NCI-H187 treated with DMSO at 0.1 percent for 48 hours (cell line): ENCODE measurements at places on chromosomes 12 and 14.
A peak's percentile ranks its signal among the peaks of the same experiment; 100 is the strongest.

- DNase-seq: no peak
These were observed 7.2 kb downstream of the TPCN1 start for GRCh38 chr12:113228394-113229028.

GRCh38 chr14:34781242-34781641, 66.8 kb upstream of the CFL2 start:
- no peak for DNase-seq

DNA sequence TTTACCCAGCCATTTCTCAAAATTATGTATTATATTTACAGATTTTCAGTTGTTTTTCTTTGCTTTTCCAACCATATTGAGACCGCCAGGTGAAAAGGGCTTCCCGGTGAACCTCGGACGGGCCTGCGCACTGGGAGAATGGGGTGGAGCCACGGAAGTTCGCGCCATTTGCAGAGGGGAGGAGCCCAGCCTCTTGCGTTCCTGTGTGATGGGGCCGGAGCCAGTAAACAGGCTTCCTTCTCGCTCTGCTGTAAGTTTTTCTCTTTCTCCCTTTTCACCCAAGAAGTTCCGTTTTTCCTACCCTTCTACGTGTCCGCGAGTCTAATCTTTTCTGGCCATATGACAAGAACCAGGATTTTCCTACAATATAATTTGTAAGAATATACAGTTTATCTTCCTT, 1108.8 kb upstream of the SEL1L start:
- DNase-seq: peak; percentile 49

GRCh38 chr12:68336889-68337303, 4.7 kb upstream of the MDM1 start:
- no peak for DNase-seq

GRCh38 chr12:124094733-124095132, 121.7 kb downstream of the ZNF664 start:
- DNase-seq: peak; percentile 76

DNA sequence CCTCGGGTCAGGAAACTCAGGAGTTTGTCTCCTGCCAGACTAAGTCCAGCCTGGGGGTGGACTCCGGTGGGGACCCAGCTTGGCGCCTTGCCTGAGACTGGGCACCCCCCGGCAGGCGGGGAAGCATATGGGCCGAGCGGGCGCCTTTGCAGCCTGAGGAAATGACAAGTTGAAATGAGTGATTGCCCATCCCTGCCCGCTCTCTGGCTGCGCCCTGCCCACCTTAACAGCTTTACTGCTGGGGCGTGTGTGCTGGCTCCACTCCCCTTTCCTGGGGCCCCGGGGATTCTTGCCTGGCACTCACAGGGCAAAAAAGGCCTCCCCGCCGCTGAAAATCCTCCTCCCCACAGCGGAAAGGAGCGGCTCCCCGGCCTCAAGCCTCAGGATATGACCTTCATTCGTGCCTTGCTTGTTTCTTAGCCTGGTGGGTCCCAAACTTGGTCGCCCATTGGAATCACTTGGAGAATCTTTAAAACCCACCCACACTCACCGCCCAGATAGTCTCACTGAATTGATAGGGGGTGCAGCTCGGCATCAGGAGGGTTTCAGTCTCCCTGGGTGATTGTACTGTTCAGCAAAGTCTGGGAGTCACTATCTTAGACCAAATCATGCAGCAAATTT, 1.5 kb downstream of the RFLNA start:
- no peak for DNase-seq

- DNase-seq: no peak
These were observed 207.0 kb downstream of the ATP23 start for GRCh38 chr12:58148405-58148804.

DNA sequence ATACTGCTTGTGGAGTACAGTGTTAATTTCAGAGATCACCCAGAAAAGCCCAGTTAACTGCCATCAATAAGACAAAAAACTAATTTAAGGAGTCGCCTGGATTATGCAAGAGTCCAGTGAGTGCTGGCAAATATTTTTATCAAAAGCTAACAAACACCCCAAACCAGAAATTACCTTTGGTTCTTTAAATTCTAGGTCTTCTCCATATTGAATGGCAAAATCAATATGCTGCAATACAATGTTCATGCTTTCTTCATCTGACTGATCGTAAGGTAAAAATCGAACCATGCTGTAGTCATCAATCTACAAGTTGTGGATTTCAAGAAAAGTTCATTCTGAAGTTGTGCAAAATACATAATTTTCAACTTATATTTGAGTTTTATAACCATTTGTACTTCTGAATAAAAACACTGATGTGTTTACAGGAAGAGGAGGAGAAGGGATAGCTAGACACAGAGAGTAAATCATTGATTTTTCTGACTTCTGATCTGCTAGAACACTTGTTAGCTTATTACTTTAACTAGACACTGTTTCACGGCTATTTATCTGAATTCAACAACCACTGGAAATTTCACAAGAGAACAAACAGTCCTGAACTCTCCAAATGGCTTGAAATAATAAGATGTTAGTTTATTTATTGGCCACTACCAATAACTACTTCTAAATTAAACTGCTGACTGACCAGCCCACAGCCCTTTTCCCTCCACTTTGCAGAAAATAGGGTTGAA, 3.6 kb upstream of the ARPC3 start:
- no peak for DNase-seq

DNA sequence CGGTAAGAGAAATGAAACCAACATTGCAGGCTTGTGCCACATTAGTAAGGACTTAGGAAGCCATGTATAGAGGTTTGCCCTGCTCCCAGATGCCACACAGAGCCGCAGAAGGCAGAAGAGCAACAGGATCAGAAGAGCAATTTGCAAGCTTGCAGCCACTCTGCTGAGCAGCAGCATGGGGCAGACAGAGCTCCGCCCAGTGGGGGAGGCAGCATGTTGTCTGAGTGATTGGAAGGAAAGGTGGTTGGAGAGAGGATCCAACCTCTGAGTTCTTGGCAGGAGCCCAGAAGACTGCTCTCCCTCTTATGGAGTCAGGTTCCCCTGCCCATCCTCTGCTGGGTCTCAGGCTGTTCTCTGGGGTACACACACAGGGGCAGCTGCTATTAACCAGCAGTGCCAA, 2.3 kb upstream of the KRT6A start:
- peak; percentile 91 for DNase-seq

DNA sequence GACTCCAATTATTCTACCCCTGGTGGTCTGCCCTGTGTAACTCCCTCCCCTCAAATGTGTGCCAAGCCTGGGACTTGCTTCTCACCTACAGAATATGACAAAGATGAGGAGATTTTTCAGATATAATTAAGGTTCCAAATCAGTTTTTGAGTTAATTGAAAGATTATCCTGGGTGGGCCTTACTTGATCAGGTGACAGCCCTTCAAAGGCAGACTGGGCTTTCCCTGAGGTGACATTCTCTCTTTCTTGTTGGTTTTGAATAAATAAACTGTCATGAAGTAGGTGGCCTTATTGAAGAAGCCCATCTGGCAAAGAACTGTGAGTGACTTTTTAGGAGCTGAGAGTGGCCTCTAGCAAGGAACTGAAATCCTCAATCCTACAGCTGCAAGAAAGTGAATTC, 106.0 kb downstream of the BRMS1L start:
- DNase-seq: no peak

DNA sequence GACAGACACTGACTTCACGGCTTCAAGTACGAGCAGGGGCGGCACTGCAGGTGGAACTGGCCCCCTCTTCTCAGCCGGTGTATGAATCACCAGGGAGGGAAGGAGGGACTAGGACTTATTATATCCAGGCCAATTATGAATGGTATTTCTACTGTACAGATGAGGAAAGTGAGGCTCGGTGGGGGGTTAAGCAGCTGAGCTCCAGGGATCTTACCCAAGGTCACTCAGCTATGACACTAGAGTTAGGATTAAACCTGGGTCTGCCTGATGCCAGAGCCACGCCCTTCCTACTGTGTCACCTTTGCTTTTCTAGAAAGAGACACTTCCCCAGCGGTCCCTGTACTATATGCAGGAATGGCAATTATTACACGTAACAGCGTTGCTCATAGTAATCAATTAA, 42.2 kb upstream of the NRXN3 start:
- DNase-seq: no peak

GRCh38 chr14:93540235-93540634, 109.5 kb downstream of the UNC79 start:
- DNase-seq: no peak

DNA sequence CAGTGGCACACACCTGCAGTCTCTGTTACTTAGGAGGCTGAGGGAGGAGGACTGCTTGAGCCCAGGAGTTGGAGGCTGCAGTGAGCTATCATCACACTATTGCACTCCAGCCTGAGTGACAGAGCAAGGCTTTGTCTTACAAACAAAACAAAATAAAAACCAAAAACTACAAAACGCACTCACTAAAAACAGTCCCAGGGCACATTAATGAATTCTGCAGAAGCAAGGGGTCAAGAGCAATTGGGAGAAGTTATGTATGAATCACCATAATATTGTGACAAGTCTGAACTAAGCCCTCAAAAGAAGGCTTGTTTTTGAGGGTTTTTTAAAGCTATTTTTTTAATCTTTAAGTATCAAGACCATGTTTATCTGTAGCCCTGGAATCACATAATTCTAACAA, 201.1 kb downstream of the MED13L start:
- no peak for DNase-seq

- no peak for DNase-seq
These were observed 30.5 kb downstream of the BCL11B start for GRCh38 chr14:99241325-99242010.

DNA sequence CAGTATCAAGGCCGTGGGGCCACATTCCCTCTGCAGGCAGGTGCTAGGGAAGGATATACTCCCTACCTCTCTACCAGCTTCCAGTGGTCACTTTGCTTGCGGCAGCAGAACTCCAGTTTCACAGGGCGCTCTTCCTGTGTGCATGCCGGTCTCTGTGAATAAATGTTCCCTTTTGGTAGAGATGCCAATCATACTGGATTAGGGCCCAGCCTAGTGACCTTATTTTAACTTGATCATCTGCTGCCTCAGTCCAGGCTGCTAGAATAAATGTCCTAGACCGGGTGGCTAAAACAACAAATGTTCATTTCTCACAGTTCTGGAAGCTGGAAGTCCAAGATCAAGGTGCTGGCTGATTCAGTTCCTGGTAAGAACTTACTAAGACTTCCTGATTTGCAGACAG, 198.8 kb upstream of the TMEM132C start:
- DNase-seq: no peak

- DNase-seq: no peak
These were observed 98.7 kb upstream of the ATF1 start for GRCh38 chr12:50665170-50665569.

DNA sequence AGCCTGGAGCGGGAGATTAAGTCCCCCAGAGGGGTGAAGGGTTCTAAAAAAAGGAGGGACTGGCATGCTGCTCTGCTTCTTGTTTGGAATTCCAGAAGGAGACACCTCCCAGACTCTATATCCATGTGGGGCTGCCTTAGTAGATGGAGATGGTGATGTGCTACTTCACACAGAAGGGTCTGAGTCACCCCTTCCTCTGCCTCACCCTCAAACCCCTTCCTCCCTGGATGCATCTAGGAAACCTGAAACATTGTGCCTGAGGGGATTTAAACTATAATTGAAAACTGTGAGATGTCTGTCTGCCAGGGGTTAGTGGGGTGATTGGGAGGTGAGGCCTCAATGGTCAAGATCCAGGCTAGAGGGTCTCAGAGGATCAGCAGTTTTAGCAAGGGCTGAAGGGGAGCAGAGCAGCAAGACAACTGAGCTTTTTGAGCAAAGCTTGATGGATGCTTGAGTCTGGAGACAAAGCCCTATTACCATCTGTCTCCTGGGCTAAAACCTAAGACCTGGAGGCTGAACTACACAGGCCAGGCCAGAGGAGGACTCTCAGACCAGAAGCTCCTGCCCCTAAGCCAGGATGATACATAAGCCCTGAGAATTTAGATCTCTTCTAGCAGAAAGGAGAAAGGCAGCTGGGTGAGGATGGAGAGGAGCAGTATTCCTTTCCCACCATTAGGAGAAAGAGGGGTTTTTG, 314.7 kb upstream of the ATP2B1 start:
- DNase-seq: no peak

GRCh38 chr14:36580141-36580855, 2.1 kb downstream of the NKX2-8 start:
- DNase-seq: no peak

- no peak for DNase-seq
These were observed 4.7 kb downstream of the ACVRL1 start for GRCh38 chr12:51911788-51912711.

DNA sequence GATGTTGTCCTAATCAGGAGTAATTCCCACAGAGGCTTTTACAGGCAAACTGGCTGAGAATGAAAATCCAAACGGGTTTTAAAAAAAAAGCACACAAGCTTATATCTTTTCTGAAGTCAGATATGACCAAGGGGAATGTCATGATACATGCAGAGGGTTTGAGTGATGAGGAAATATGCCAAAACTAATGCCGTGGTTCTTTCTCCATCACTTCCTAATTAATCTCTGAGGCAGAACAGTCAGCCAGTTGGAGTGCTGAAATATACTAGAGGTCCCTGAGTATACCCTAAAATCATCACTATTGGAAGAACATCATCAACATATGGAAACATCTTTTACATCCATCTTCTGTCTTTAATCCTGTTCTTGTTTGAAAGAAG, 160.8 kb upstream of the FAR2 start:
- DNase-seq: no peak

GRCh38 chr12:12797794-12798152, 12.3 kb downstream of the APOLD1 start:
- DNase-seq: no peak
